ENCODE measurements at places on chromosomes 11 and 22.
A peak's percentile ranks its signal among the peaks of the same experiment; 100 is the strongest.

DNA sequence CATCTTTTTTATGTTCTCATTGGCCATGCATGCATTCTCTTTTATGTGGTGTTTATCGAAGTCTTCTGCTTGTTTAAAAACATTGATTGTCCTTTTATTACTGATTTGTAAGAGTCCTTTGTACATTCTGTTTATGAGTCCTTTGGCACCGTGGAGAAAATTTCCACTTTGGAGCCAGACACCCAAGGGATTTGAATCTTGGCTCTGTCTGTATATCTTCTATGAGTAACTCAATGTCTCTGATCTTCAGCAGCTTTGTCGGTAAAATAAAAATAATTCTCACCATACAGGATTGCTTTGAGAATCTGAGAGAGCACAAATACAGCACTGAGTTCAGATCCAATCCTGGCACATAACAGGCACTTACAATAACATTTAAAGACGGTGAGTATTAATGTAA is 12.8 kb upstream of the SORL1 start:
- no peak for DNase-seq

DNA sequence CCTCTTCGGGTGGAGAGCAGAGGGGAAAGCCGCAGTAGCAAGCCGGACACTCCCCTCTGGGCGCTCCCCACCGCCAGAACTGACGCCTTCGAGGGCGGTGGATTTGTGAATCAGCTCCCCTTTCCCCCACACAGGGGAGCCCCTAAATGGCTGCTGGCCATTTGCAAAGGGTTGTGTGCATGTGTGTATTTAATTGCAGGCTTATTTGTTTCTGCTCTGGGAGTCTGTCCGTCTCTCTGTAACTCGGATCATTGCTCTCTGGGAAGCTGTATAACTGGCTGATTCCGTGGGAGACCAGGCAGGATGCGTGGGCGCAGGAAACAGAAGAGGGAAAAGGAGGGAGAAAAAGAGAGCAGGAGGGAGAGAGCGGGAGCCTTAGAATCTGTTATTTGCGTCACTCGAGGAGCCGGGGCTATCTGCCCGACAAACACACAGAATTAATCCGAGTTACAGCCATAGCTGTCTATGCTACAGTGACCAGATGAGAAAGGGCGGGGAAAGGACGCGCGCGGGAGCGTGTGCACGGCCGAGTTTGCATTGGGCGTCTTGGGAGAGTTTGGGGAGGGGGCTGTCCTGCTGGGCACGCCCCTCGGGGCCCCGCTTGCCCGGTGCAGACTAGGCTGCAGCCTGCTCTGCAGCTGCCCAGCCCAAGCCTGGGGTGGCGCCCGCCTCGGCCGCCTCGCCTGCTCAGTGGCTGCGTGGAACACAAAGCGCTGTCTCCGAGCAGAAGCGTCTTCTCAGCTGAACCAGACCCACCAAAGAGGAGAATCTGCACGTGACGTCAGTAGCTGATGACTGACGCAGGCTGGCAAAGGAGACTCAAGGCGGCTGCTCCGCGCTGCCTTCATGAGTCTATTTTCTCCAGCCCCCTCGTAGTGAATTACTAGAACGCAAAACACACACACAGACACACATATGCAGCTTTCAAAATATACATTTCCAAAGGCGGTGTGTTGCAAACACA is 105.3 kb upstream of the HSD17B12 start:
- no peak for DNase-seq

DNA sequence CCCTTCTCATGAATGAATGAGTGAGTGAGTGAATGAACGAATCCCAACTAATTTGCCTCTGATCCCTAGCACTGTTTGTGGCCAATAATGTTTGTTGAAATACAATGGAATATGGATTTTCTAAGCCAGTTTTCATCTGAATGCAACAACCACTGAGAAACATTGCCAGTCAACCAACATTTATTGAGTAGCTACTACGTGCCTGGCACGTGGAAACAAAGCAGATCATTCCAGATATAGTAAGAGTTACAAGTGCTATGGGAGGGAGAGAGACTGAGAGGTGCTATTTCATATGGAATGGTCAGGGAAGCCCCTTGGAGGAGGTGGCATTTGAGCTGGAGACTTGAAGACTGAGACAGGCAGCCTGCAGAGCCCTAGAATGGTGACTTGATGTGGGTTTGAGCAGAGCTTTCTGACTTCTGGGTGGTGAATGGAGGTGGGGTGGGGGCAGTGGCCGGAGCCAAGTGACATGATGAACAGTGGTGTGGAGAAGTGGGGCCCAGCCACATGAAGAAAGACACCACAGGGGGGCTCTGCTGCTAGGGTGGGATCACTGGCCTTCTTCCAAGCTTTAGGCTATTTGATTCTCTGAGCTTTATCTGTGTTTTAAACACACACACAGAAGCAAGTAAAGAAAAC is 35.1 kb upstream of the SMTN start:
- no peak for DNase-seq

DNA sequence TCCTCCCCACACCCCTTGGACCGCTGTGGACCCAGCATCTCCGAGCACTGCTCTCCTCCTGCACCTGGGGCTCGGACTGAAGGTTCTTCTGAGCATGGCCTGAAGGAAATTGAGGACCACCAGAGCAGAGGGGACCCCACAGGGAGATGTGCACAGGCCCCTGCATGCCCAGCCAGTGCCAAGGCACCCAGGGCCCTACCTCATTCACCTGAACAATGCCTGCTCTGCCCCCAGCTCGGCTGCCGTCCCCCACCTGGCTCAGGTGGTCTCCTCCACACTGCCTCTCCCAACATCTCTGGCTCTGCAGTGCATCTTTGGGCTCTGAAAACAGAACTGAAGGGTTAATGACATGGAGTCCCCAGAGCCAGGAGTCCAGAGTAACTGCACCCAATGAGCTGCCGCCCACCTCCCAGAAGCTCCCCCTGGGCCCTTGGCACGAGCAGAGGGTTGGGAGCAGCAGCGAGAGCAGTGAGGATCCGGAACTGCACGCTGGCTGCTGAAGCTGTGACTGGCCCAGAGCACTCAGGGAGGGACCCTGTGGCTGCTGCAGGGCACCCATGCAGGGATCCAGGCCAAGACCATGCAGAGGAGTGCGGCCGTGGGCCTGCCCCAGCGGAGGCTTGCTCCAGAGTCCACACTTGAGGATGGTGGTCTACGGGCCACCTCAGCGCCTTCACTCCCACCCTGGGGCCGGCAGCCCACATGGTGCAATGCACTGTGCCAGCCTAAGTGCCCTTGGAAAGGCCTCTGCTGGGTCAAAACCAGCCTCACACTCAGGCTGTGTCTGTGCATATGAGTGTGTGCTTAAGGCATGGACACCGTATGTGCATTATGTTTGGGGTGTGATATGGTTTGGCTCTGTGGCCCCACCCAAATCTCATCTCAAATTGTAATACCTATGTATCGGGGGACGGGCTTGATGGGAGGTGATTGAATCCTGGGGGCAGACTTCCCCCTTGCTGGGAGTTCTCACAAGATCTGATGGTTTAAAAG is 686.1 kb downstream of the TBC1D22A start:
- no peak for DNase-seq

- DNase-seq = no peak
Measured at GRCh38 chr11:2587976-2588748, 111.6 kb downstream of the KCNQ1OT1 start.

GRCh38 chr22:25754527-25755202 is 12.7 kb downstream of the MYO18B start:
- DNase-seq = peak; percentile 35

DNA sequence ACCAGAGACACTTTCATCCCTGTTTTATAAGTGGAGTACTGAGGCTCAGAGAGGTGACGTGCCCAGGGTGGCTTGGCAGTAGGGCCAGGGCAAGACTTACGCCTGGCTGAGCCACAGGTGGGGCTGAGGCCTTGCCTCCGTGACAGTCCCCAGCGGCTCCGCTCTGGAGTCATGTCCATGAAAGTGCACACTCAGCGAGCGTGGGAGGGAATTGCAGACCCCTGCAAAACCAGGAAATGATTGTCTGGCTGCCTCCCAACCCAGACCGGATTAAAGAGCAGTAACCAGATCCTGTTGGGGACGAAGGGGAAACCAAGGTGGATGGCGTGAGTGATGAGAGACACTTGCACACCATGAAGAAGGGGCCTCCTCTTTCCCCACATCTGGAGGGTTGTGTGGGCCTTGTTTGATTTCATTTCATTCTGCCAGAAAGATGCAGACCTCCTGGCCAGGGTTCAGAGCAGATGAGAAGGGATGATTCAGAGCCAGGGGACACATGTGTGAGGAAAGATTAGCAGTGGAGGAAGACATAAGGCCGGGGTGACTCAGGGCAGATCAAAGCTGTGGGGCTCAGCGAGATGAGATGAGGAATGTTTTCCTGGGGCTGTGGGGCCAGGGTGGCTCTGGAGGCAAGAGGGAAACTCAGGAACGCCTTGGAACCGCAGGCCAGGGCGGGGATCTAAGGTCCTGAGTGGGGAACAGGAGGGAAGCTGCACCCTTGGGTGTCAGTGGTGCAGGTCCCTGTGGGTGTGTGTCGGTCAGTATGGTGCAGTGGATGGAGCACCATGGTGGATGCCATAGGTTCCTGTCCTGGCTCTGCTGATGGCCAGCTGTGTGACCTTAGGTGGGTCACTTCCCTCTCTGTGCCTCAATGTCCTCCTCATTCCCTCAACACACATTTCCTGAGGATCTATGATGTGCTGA is 29.9 kb upstream of the LRRC32 start:
- peak; percentile 68 for DNase-seq

DNA sequence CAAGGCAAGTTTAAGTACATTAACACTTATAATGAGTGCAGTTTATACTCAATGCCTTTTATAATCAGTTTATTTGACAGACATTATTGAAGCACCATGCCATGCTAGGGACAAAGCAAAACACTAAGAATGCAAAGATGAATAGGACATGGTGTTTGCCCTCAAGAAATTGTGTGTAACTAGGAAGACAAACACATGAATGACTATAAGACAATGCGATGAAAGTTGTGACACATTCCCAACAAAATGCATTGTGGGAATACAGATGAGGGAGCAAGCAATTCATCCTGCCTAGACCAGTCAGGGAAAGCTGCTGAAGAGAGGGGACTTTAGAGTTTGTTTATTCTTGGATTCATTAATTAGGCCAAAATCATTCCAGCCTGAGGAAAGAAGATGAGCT is 133.8 kb upstream of the TRPC6 start:
- no peak for DNase-seq

GRCh38 chr22:20230777-20231420 is 37.2 kb downstream of the RTN4R start:
- no peak for DNase-seq

DNA sequence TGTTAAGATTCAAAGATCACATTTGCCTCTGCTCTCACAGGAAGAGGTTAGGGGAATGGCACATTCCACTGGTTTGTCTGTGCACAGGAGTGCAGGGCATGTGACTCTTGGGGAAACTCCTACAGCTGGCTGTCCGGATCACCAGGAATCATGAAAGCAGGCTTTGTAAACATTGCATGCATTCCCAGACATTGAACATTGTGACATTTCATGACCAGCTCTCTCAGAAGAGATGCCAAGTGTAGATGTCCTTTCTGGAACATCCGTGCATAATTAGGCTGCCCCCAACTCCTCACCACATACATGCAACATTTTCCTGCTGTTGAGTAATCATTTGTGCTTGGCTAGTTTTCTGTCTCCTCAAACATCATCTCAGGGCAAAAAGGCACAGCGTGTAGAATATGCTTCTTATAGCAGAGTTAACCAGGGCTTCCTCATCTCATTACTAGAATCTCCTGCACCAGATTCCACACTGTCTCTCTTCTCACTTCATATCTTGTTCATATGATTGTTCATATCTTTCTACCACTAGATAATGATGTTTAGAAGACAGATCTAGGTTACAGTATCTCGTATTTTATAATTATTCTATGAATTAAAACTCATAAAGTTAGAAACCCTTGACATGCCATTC is 694.7 kb downstream of the NTM start:
- peak; percentile 93 for DNase-seq

DNA sequence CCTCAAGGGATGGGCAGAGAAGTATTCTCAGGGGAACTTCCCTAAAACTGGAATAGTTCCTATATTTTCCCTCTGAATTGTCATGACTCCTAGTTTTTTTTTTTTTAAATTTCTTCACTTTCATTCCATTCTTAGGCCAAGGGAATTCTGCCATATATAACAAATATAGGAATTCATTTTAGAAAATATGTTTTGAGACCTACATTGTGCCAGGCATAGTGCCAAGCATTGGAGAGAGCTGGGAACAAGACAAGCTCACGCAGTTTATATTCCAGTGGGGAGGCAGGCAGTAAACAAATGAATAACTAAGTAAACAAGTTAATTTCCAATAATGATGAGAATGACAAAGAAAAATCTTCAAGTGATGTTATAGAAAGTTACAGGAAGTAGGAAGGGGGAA is 2.6 kb upstream of the NPTXR start:
- no peak for DNase-seq

DNA sequence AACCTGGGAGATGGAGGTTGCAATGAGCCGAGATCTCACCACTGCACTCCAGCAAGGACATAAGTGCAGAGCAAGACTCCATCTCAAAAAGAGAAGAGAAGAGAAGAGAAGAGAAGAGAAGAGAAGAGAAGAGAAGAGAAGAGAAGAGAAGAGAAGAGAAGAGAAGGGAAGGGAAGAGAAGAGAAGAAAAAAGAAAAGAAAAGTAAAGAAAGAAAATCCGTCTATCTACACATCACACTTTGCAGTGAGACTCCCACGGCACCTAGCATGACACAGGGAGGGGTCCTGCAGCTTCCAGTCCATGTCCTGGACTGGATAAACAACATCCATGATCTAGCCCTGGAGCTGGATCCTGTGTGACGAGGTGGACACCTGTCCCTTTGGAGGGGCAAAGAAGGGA is 4.0 kb upstream of the PPARA start:
- DNase-seq = no peak

DNA sequence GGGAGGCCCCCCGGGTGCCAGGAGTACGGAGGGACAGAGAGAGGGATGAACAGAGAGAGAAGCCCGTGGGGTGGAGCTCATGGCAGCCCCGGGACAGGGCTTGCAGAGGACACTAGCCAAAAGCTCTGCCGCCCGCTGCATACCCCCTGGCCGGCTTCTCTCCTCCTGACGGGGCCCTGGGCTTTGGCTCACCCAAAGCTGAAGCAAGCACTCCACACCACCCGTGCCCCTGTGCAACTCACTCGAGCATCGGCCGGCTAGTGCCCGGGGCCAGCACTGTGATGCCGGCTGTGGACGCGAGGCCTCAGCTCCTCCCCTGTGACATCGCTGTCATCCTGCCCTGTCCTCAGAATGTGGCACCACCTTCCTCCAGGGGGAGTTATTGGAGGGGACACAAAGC is 429.6 kb downstream of the BRD1 start:
- DNase-seq = no peak

GRCh38 chr11:127943763-127944162 is 643.6 kb downstream of the ETS1 start:
- DNase-seq = no peak

- no peak for DNase-seq
Measured at GRCh38 chr11:10441652-10442503, 13.2 kb upstream of the AMPD3 start.

- no peak for DNase-seq
Measured at GRCh38 chr11:2107521-2107920, 31.7 kb downstream of the IGF2 start.
